ENCODE measurements at places on chromosomes 6 and 20.

- DNase-seq = no peak
Observed at GRCh38 chr6:100678027-100678426, 203.1 kb downstream of the ASCC3 start.

- no peak for DNase-seq
Observed at GRCh38 chr6:149249370-149250357, 67.8 kb upstream of the TAB2 start.

DNA sequence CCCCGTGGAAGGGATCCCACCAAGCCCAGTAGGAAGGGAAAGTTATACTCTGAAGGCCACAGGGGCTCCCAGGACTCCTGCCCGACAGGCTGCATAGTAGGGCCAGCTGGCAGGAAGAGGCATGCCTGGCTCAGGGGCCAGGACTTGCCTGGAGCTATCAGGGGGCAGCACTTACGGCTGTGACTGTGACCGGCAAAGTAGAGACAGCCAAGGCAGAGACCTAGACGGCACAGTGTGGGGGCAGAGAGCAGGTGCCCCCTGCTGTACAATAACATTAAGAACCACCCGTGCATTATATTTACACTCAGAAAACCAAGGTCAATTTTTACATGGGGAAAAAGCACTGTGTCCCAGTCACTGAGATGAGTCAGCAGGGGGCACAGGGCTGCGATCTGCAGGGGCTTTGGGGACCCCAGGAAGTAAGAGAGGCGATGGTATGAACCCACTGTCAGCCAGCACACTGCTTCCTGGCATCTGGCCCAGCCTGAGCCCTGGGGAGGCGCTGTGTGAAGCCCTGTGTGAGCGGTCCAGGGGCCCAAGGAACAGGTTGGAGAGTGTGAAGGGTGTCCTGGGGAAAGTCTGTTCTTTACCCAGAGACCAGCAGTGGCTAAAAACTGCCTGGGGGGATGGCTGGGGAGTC, 9.9 kb downstream of the CCDC167 start:
- DNase-seq = no peak

GRCh38 chr6:97123112-97123511, 159.9 kb downstream of the MMS22L start:
- DNase-seq = no peak

- DNase-seq = no peak
Observed at GRCh38 chr6:13261464-13261994, 66.8 kb downstream of the TBC1D7 start.

GRCh38 chr6:158232316-158233213, 64.4 kb downstream of the GTF2H5 start:
- no peak for DNase-seq

DNA sequence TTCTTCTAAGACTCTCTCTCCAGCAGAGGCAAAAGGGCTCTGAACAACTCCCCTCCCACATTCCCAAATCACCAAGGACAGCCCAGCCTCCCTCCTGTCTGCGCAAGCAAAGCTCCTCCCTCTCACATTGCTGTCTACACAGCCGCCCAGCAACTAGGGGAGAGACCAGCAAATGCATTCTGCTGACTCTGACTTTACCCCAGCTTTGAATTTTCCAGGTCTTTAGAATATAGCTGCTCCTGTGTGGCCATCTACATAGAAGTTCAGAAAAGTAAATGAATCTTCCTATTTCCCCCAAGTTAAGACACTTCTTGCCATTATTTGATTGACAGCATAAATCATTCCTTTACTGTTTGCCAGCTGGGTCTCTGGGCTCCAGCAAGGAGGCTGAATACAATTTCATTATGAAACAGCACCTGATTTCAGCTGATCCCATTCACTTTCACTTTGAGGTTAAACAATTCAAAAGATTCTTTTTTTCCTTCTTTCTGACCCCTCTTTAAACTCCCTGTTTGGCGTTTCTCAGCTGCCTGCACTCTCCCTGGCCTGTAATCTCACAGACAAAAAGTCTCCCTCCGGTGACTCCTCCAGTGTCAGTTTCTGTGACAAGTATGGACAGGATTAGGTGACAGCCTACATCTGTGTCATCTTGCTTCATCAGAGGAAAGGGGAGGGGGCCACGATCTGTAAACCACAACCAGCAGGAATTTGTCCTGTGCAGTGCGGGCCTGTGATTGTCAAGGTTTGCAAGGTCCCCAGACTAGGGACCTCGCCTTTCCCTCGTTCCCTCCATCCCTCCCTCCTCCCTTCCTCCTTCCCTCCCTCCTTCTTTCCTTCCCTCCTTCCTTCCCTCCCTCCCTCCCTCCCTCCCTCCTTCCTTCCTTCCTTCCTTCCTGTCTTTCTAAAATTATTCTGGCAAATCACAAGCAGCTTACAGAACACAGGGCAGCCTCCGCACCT, 205.6 kb upstream of the RIN2 start:
- no peak for DNase-seq

DNA sequence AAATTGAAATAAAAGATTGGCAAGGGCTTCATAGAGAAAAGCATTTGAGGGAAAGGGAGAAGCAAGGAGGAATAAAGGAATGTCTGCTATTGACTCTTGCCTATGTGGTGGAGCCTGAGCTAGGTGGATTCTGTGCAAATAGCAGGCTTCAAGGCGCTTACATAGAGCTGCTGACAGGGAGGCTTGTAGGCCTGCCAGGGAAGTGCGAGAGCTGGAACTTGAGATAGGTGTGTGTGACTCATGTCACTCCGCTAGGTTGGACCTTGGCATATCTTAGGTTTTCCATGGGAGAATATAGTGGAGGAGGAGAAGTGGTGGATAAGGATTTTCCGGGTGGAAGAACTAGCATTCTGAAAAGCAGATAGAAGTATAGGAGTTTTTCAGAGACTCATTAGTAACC, 14.0 kb downstream of the SNRNP48 start:
- no peak for DNase-seq

- DNase-seq = no peak
Observed at GRCh38 chr20:21681922-21682318, 23.5 kb upstream of the PAX1 start.

DNA sequence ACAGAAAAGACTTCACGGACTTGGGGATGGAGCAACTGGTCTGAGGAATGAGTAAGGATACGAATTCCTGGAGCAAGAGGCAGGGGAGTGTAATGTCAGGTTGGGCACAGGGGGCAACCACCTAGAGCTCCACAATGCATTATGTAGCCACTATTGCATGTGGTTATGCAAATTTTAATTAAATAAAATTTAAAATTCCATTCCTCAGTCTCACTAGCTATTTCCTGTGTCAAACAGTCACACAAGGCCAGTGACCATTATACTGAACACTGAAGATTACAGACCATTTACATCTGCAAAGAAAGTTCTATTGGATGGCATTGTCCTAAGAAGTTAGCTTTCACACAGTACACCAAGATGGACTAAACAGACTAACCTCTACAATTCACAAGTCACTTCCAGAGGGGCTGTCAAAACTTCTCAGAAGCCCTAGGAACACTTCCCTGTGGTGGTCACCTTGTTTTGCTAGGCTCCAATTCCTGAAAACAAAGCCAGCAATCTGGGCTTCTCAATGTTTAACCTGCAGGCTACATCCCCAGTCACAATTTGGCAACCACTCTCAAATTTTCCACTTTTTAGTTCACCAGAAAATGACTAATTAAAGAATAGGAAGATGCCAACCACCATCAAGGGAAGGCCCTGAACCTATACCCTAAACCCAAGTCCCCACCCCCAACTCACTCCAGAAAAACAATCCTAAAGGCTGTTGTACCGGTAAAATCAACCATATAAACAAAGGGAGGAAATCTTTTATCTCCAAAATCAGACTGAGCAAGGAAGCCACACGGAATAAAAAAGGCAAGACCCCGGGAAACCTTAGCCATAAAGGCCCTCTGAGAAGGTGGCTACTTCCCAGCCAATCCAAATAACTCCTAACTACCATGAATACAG, 34.2 kb upstream of the C20orf203 start:
- no peak for DNase-seq

All from activated CD4-positive, CD25-positive, alpha-beta regulatory T cell treated with anti-CD3 and anti-CD28 coated beads, Interleukin-2, amount 50 U/mL, for 16 hours (primary cell).